Hippocampal formation (tissue), 2 donors: ENCODE measurements at places on chromosomes 2 and 18.

- no peak for DNase-seq
Observed at GRCh38 chr2:168348076-168348475, 100.7 kb upstream of the STK39 start.

DNA sequence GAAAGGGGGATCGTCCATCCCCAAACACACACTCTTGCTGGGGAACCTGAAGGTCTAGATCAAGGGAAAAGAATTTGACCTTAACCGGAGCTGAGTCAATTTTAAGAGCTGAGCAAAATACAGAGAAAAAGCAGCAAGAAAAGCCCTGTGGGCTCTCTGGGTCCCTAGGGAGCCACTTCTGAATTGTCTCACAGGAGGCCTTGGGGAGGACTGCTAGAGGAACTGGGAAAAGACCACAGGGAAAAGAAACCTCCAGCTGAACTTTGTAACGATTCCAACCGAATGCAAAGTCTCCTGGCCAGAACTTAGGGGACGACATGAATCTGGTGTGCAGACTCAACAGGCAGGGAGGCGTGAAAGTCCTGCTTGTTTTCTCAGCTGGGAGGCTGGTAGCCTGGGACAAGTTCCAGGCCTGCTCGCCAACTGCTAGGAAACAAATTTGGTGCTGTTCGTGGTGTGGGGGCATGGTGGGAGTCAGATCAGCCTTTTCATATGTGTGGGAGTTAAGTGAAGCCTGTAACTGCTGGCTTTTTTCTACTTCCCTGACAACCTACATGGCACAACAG, 644.6 kb upstream of the CNTNAP5 start:
- no peak for DNase-seq

GRCh38 chr2:6650311-6650710, 215.4 kb downstream of the CMPK2 start:
- peak; percentile 20 for DNase-seq

GRCh38 chr2:157932480-157933159, 56.5 kb upstream of the ACVR1 start:
- no peak for DNase-seq

- no peak for DNase-seq
Observed at GRCh38 chr2:10285191-10285555, 17.5 kb upstream of the HPCAL1 start.

- no peak for DNase-seq
Observed at GRCh38 chr2:200077838-200078237, 122.5 kb downstream of the MAIP1 start.

- DNase-seq = no peak
Observed at GRCh38 chr2:20415511-20415918, 31.4 kb upstream of the RHOB start.

DNA sequence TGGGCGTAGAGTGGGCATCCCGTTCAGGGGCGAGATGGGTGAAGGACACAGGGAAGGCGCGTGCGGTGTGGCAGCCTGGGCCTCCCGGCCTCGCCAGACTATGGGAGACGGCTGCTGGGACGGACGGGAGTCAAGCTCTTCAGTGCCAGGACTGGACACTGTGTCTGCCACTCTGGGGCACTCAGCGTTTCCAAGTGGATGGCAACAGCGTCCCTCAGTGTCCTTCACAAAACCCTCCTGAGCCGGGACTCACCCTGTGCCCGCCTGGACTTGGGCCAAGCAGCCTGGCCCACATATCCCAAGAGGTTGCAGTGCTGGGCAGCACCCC, 16.3 kb upstream of the BOK start:
- DNase-seq = no peak

- no peak for DNase-seq
Observed at GRCh38 chr18:23810396-23810795, 121.1 kb downstream of the LAMA3 start.

- no peak for DNase-seq
Observed at GRCh38 chr2:207255565-207256470, 90.1 kb upstream of the KLF7 start.

DNA sequence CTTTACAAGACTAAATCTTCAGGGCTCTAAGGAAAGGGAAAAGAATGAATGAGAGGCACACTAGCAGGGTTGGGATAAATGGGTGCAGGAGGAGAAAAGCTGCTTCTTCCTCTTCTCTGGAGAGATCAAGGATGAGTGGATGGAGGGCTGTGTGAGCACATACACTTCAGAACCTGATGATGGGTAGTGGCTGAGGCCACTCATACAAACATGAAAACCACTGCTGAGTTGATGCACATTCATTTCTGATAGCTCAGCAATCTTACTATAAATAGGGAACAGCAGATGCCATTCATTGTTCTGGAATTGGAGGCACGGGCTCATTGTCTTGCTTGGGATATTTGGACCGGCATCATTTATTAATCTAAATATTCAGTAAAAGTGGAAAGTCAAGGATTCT, 152.4 kb upstream of the KCTD1 start:
- DNase-seq = no peak

DNA sequence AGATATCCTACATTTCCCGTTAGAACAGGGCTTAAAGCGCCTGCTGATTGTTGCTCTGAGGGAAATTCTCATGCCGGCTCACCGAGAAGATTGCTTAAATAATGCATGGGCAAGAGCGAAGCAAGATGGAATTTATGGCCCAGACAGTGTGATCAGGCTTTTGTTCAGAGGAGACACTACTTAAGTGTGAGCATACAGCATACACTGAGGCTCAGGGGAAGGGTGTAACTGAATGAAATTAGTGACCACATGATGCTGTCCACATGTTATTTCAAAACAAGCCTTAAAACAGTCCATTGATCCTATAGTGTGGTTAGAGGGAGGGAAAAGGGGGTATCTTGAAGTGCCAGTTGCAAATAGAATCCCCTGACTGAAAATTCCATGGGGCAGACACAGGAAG, 125.5 kb downstream of the RAPGEF4 start:
- DNase-seq = no peak

GRCh38 chr2:209458008-209458979, 34.4 kb downstream of the MAP2 start:
- peak; percentile 14 for DNase-seq

DNA sequence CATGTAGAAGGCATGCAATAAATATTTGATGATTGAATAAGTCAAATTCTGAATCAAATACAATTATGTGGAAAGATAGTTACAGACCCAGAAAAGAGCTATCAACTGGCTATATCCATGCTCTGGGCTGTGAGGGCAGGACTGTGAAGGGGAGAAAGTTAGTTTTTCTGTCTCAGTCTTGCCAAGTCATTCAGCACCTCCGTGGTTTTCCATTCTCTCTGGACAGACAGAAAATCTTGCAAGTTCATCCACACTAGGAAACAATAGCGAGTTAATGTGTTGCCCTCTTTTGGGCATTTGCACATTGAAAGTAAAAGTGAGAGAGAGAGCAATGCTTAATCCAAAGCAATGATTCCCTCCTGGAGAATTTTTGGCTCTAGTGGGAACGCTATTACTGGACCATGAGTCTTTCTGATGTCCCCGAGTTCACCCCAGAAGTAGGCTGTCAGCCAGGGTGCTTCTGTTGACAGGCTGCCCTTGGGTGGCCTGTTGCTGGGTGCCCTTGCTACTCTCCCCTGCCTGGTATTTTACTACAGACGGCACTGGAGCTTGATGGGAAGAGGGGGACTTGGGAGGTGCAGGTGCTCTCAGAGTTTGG, 238.3 kb downstream of the LOXHD1 start:
- DNase-seq = no peak

GRCh38 chr2:54635554-54636152, 87.8 kb upstream of the EML6 start:
- no peak for DNase-seq

DNA sequence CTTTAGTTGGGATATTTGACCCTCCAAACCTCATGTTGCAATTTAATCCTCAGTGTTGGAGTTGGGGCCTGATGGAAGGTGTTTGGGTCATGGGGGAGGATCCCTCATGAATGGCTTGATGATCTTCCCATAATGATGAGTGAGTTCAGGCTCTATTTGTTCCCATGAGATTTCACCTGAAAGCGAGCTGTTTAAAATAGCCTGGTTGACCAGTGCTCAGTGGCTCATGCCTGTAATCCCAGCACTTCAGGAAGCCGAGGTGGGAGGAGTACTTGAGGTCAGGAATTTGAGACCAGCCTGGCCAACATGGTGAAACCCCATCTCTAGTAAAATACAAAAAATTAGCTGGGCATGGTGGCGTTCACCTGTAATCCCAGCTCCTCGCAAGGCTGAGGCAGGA, 14.9 kb upstream of the PSME4 start:
- no peak for DNase-seq

GRCh38 chr2:49843314-49843713, 689.0 kb upstream of the FSHR start:
- no peak for DNase-seq

DNA sequence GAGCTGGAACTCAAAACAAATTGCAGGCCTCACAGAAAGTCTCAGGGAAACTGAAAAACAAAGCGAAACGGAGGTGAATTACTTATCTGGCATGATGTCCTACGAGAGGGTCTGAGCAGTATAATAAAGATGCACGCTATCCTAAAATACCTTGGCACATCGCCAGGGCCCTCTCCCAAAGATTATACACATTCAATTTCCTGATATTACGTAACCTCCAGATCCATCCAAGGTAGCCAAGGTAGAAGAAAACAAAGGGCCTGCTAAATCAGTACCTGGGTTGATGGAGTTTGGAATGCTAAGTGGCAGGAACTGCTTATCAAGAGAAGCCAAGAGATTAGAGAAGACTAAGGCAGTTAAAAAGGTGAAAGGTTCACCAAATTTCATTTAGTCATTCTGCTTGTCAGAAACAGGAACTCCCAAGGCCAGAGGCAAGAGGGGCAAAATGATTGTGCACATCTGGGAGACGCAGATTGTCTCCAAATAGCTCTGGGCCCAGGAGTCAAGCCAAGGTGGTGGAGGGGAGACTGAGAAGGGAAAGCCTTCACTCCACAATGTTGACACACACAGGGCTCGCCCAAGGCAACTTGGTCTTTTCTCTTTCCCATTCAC, 236.8 kb upstream of the ATP5MC3 start:
- no peak for DNase-seq

DNA sequence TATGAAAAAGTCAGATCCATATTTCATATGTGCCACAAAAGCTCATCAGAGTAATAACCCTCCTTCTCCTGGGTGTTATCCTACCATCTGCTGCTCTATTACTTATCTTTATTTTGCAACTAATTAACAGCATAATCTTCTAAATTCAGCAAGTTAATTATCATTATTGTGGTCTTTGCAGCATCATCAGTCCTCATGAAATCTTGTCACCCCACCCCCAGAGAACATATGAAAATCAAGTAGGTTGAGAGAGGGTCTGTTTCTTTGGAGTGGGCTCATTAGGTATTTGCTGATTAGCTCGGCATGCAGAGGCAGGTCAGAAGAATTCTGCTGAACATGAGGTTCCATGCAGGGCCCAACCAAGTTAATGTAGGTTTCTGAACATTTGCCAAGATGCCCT, 64.8 kb downstream of the ATF2 start:
- DNase-seq = no peak

GRCh38 chr2:137806068-137806805, 158.0 kb upstream of the HNMT start:
- no peak for DNase-seq

GRCh38 chr2:60046529-60046928, 506.9 kb downstream of the BCL11A start:
- DNase-seq = no peak

DNA sequence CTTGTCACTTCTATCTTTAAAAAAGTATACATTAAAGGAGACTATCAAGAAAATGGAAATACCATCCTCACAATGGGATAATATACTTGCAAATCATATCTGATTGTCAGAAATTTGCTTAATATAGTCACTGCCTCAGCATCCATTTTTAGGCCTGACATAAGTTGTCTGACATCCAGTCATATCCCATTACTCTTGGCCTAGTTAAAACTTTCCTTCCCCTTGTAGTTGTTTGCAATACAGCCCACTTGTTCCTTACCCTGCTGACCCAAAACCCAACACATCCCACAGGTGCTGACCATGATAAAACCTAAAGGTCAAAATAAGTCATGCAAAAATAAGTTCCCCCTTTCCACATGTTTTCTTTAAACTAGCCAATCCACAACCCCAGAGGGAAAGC, 3.6 kb upstream of the ARHGEF33 start:
- no peak for DNase-seq

- DNase-seq = no peak
Observed at GRCh38 chr2:65877331-65878010, 445.1 kb upstream of the SPRED2 start.
